Smooth muscle cell of trachea (primary cell): ENCODE measurements at places on chromosomes 4 and X. TPM values are rescaled to one million over a fixed set of nuclear protein-coding genes. Genes with fewer than 3 reads are reported as not detected.

Gene AP1S2
- total RNA-seq, result 25.5 and 49.0 TPM in 2 replicates

Gene CT45A1
- not detected in 2 replicates for total RNA-seq

Gene ITIH6
- not detected in 2 replicates for total RNA-seq

Gene PDE6B
- 1.5 TPM in 1 of 2 replicates, not detected in the other for total RNA-seq

Gene PCSK1N
- 0.33 TPM in 1 of 2 replicates, not detected in the other for total RNA-seq

Gene KCND1
- 1.9 and 4.3 TPM in 2 replicates for total RNA-seq

Gene NHS
- 3.9 and 4.6 TPM in 2 replicates for total RNA-seq

Gene OCRL
- total RNA-seq, result 17.9 and 19.8 TPM in 2 replicates

Gene SPANXD
- total RNA-seq, result not detected in 2 replicates

Gene CPZ
- total RNA-seq, result 0.58 and 5.5 TPM in 2 replicates

Gene ASB9
- 1.2 and 2.5 TPM in 2 replicates for total RNA-seq

Gene F9
- total RNA-seq, result under 0.01 TPM in 1 of 2 replicates, not detected in the other

Gene TMEM31
- 0.17 TPM in 1 of 2 replicates, not detected in the other for total RNA-seq
